ENCODE measurements at places on chromosomes 6 and 20.

DNA sequence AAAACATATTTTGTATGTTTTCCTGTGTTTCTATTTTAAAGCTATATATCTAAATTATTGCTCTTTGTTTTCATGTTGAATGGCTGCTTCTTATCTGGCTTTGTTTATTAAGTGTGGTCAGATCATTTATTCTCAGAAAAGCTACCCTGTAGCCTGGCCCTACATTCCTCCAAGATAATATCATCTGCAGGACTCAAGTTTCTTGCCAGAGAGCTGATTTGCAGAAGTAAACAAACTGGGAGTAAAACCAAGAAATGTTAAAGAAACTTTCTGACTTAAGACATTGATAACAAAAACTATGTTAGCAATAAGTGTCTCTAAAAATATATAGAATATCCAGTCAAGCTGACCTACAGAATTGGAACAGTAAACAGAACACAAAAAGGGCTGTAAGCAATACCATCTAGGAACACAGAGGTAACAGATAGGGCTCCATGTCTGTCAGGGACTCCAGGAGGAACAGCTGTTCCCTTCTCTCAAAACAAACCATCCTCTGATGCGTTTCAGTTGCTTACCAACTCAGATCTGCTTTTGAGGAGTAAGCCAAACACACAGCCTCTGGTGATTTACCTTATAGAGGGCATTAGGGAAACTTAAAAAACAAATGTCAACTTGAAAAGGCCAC is 17.5 kb upstream of the CEP85L start:
- no peak for DNase-seq

- no peak for DNase-seq
These were observed 49.5 kb downstream of the TRERF1 start for GRCh38 chr6:42402184-42402583.

- DNase-seq, result no peak
These were observed 84.6 kb downstream of the TRDN start for GRCh38 chr6:123551939-123552707.

GRCh38 chr6:132096245-132096644 is 145.1 kb upstream of the CCN2 start:
- no peak for DNase-seq

- DNase-seq, result no peak
These were observed 299.1 kb upstream of the ID4 start for GRCh38 chr6:19538096-19538495.
